Activated T-cell treated with anti-CD3 and anti-CD28 coated beads, Interleukin-2, amount 50 U/mL, for 48 hours (primary cell): ENCODE measurements at places on chromosomes 1 and 21.
A peak's percentile ranks its signal among the peaks of the same experiment; 100 is the strongest.

DNA sequence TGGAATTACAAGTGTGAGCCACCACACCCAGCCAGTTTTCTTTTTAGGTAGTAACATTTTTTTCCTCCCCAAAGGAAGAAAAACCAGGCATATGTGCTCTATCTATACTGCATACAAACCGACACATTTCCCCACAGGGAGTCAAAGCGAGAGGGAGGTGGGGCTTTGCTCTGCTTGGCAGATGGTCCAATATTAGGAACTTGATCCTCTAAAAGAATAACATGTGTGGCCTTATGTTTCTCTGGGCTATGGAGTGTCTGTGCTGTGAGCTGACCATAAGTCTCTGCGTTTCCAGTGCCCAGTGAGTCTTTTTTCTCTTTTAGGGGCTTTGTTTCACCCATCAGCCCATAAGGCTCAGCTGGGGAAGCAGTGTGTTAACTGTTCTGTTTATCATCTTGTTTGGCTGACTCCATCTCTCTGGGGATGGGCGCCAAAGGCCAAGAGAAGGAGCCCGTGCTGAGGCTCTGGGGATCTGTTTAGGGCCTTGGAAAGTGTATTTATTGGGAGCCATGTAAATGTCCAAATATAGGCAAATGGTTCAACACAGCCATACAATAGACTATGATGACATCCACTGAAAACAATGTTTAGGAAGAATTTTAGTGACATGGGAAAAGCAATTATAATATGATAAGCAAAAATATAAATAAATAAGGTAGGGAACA, 20.2 kb downstream of the LMOD1 start:
- DNase-seq = no peak

DNA sequence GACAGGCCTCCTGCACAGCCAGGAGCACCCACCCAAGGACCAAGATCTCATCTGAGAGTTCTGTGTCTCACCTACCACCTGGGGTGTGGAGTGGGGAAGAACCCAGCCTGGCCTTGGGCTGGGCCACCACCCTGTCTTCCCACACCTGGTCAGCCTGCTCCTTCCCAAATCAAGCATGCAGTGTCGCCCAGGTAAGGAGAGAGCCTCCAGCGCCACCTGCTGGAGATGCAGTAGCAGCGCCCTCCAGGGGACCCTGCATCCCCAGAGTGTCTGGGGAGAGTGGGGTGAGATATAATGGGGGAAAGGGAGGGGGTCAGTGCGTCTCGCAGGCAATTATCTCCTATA, 32.3 kb downstream of the KIAA2013 start:
- DNase-seq = peak; percentile 82

DNA sequence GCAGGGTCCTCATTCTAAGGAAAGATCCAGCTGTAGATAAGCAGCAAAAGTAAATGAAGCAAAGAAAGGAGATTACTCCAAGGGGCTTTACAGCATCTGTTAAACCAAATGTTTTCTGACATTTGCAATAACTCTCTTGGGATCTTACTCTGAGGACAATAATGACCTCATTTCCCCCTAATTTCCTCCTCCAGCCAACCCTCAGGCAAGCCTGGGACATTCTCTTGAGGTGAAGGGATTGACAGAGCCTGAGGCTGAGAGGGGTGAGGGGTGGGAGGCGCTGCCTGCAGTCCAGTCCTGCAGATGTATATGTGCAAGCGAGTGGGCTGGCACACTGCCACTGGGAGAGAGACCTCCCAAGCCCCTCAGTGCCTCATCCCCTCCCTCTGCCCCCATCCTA, 40.5 kb upstream of the NEK2 start:
- no peak for DNase-seq

- DNase-seq = no peak
These were observed 1381.8 kb downstream of the MRPL39 start for GRCh38 chr21:24225431-24225830.

GRCh38 chr1:203072911-203073310, 12.9 kb downstream of the MYOG start:
- no peak for DNase-seq

DNA sequence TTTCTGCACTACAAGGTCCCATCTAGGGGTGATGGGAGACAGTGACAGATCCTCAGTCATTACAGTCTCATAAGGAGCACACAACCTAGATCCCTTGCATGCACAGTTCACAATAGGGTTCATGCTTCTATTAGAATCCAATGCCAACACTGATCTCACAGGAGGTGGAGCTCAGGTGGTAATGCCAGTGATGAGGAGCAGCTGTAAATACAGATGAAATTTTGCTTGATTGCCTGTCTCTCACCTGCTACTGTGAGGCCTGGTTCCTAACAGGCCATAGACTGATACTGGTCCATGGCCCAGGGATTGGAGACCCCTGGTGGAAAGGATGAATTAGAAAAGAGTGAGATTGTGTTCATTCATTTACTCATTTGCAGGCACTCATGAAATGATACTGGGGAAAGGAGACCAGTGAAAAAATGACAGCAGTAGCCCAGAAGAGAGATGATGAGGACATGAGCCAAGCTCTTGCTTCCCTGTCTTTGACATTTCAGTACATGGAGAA, 251.6 kb upstream of the DUSP10 start:
- DNase-seq = no peak

DNA sequence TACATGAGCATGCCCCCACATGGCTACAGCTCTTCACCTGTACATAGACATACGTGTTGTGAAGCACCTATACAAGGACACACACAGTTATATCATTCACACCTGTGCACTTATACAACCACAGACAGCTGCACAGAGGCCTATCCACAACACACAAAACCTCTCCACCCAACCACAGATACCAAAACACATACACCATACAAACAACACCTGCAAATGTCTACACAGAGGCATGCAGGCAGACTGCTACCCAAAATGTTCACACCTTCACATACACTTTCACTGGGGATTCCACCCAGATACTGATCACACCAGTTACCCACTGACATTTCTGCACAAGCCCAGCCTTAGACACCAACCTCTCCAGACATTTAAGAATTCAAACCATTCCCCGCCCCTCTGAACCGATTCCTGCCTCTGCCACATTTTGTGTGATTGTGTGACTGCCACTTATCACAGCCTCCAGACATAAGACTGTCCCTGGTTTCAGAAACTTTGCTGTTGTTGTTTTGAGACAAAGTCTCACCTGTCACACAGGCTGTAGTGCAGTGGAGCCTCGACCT, 2.0 kb downstream of the C1orf232 start:
- no peak for DNase-seq

DNA sequence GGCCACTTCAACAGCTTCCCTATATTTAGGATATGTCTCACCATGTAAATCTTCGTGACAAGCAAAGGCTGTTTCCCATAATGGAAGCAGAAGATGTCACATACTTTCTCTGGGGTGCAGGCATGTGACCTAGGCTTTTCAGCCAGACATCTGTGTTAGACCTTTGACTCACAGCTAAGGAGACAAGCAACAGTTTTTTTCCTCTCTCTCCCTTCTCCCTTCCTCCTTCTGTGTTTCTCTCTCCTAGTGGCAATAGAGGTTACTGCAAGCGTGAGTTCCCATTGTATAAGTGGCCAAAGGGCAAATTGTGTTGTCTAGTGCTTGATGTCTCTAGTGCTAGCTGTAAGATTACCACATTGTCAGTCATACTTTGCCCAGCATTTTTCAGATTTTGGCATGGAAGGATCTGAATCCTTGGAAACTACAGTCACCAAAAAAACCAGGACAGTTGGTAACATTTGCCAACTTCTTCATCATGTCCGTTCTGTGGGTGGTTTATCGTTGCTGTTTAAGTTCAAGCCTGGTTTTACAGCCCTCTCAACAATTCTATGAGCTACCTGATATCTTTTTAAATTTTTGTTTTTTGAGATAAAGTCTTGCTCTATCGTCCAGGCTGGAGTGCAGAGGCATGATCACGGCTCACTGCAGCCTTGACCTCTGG, 44.4 kb upstream of the RABGAP1L start:
- peak; percentile 19 for DNase-seq

DNA sequence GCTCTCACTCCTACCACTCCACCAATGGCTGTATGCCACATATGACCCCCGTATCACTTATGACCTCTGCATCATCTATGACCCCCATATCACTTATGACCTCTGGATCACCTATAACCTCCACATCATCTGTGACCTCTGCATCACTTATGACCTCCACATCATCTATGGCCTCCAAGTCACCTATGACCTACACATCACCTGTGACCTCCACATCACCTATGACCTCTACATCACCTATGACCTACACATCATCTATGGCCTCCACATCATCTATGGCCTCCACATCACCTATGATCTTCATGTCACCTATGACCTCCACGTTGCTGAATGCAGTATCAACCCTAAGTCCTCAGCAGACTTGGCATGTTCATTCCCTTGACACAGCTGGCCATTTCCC, 271.2 kb downstream of the MATN1 start:
- DNase-seq = no peak

DNA sequence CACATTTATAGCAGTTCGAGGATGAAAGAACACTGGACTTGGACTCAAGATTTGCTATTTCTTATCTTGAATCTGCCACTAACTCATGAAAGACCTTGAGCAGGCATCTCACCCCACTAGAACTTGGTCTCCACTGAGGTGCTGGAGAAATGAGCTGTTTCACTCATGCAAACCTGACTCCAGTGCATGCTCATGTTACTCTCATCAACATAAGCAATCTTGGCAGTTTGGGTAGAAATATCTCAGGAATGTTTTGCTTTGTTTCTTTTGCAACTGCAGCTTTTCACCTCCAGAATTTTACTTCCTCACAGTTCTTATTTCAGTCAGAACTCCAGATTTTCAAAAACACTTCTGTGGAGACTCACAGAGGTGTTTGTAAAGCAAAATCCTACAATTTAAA, 46.2 kb upstream of the DAB1 start:
- DNase-seq = no peak

- DNase-seq = no peak
These were observed 266.6 kb upstream of the C1orf174 start for GRCh38 chr1:4166713-4167112.

DNA sequence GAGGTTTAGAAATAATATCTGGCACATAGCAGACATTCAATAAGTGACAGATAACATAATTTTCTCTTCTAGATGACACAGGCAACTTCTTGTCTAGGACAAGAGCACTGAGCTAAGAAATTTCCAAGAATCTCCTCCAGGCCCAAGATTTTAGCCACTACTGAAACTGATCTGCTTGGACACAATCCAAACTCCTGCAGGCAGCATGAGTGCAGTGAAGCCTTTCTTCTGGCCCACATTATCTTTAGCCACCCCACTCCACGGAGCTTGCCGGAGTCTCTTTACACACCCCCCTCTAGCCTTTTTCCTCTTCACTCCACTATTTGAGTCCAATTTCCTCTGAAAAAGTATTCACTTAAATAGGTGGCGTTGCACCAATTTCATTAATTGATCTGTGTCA, 142.9 kb upstream of the DUSP10 start:
- no peak for DNase-seq

- no peak for DNase-seq
These were observed 5.1 kb downstream of the LAMB3 start for GRCh38 chr1:209647156-209647555.

DNA sequence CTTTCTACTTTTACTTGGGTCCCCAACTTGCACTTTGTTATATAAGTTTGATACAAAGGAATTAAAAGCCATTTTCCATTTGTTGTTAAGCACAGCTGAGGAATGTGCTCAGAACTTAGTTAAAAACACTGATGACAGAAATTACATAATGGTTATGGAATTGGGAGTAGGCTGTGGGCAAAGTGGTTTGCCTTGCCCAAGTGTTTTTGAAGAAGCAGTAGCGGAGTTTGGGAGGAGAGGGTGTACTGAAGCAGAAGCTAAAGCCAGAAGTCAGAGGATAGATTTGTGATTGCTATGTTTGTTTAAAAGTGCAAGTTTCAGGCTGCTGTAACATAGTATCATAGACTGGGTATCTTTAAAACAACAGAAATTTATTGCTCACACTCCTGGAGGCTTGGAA, 391.8 kb downstream of the DUSP10 start:
- no peak for DNase-seq

DNA sequence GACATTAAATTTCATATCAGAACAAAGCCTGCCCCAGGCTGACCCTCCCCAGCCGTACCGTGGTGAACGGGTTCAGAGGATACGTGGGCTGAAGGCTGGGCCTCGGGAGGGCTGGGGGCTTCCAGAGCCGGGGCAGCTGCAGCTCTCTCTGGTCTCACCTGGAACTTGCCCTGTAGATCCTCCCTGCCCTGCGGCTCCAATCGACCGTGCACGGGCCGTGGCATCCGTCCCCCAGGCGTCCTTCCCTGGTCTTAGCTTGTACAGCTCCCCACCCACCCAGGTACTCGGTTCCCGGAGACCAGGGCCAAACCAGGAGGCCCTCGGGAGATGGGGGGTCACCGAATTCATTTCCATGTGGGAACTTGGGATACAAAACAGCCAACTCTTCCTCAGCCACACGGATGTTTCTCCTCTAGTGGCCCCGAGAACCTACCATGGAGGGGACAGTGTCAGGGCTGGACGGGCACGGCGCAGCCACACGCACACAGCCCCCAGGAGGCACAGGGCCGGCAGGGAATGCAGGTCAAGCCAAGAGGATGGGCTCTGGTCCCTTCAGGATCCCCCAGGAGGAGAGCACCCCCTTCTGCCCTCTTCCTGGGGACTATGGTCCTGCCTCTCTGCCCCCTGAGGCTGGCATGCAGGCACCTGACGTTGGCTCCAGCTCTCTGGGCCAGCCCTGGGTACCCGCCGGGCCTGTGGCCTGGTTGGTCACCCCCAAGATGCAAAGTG, 3.1 kb downstream of the B3GALT6 start:
- DNase-seq = no peak

GRCh38 chr1:9792156-9793042, 31.4 kb downstream of the CLSTN1 start:
- DNase-seq = no peak

- no peak for DNase-seq
These were observed 5.8 kb upstream of the LEFTY2 start for GRCh38 chr1:225946803-225947202.

DNA sequence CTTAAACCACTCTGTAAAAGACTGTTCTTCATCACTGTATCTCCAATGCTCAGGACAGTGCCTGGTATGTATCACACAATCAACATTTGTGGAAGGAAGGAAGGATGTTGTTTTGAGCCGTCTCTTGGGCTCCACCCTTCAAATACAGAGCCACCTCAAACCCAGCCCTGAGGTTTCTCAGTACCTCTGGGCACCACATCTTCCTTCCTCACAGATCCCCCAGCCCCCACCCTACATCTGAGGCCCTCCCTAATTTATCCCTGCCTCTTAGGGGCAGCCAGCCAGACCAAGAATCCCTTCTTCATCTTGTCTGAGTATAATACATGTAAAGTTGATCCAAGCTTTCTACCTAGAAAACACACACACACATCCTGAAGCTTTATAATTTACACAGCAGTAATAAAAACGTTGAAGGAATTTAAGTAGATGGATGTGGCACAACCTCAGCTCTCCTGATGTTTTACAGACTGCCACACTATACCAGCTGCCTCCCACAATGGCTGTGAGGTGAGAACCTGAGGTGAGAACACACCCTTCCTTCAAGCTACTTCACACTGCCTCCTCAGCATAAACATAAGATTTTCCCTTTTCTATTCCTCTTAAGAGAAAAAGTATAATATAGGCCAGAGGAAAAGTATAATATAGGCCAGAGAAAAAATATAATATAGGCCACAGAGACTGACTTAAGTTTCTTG, 48.5 kb downstream of the CDC7 start:
- DNase-seq = no peak

GRCh38 chr1:213499444-213499843, 448.4 kb downstream of the RPS6KC1 start:
- DNase-seq = no peak
